ENCODE measurements at places on chromosomes 4 and X. TPM values are rescaled to one million over a fixed set of nuclear protein-coding genes. Genes with fewer than 3 reads are reported as not detected.
A peak's percentile ranks its signal among the peaks of the same experiment; 100 is the strongest.

DNA sequence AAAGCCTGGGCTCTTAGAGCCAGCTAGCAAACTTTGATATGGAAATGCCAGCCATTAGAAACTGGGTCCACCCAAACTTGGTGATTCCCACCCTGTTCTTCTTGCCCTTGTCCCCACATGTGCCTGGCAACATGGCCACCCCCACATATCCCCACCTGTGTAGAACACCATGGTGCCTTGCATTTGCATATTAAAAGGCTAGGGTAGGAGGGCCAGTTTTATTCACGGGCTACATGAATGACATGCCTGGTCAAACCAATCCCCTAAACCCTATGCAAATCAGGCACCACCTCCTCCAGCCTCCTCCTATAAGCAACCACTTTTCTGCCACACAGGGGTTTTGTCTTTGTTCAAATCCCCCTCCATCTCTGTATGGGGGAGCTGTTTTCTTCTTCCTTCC, 104.9 kb downstream of the CLNK start:
- no peak for DNase-seq

GRCh38 chr4:48798117-48798516, 18.0 kb upstream of the FRYL start:
- DNase-seq = no peak

GRCh38 chr4:7034262-7035081, 8.7 kb upstream of the TADA2B start:
- DNase-seq = peak; percentile 47

GRCh38 chrX:72268597-72269365, 8.3 kb downstream of the RPS4X start:
- DNase-seq = no peak

DNA sequence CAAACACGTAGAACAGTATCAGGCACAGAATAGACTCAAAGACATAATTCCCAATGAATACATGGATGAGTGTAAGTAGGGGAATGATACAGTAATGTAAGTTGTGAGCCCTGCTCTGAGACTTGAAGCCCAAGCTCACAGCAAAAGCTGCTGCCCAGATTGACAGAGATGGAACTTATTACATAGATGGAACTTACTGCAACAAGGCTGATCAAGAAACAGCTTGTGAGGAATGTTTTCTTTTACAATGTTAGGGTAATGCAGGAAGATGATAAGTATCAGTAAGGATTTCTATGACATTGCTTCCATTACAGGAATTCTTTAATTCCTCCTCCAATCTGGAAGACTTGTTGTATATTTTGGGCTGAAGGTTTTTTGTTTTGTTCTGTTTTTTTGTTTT, 278.4 kb downstream of the IL15 start:
- DNase-seq = no peak

DNA sequence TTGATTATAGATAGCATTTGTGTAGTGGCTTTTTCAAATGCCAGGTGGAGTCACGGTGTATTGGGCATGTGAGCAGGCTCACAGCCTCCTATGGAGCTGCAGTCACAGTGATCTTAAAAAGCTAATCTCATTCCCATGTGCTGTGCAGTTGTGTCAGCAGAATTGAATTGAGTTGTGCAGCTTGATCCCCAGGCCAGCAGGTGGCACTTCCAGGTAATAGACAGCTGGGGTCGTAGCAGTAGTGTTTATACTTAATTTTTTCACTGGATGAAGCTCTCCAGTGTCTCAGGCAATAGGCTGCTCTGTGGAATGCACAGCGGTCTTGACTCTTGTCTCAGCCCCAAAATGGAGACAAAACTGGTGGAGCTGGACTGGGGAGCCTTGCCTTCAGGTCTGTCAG, 1028.1 kb downstream of the SH3BGRL start:
- DNase-seq = no peak

DNA sequence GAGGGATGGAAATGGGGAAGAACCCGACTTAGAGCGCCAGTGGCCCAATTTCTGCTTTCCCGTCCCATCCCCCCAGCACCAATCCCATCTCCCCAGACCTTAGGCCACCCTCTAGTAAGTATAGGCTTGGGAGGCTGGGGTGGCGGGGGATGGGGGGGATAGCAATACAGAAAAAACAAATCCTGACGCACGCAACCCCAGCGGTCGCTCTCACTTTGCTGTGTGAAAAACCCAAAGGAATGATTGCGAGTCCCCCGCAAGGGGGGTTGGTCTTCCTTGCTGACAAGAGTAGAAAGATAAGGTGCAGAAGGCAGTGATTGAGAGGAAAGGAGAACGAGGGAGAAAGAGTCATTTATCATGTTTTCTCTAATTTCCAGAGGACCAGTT, 863 bp downstream of the CPE start:
- no peak for DNase-seq

DNA sequence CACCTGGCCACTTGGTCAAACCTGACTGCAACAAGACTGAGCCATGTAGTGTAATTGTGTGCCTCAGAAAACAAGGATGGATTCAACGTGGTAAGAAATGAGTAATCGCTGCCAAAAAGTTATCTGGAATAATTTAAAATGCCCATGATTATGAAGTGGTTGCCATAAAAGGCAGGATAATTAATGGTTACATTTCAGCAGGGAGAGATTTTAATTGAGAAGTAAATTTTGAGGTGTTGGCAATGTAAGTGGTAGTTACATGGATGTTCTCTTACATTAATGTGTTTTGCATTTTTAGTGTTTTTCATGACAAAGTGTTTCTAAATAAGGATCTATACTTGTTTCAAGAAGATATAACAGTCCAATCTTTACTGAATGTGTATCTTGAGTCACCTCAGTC, 15.7 kb downstream of the HAUS3 start:
- no peak for DNase-seq

The INTS12 gene
- 22.2 TPM for total RNA-seq
